ENCODE measurements at places on chromosomes 12 and 14.

DNA sequence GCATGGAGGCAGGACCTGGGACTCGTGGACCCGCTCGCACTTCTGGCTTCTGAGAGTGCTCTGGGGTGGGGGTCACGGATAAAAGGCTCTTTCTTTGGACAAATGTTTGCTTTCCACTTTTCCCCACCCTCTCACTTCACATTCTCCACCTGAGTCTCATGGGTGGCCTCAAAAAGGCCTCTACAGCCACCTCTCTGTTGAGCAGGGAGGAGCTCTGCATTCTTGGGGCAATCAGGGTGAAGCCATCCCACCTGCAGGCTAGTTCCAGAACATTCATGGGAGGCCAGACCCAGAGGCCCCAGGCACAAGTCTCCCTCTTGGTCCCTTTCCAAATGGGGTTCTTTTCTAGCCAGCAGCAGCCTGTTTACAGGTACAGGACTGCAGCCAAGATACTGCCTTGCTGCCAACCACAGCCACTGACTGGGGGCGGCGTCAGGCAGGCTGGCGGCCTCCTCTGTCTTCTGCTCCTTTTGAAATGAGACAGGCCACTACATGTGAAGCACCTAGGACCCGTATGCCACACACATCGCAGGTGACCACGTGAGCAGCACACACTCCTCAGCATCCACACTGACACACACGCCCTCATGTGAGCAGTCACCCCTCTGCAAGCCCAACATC, 18.2 kb upstream of the CEBPE start:
- H3K27ac ChIP-seq = no peak overlapping the region
- H3K4me3 ChIP-seq = no peak overlapping the region
- H3K4me1 ChIP-seq = peaks cover 4% of the 10 kb centered on the region
- DNase-seq = no peak
- no peaks in the 10 kb centered on the region for H3K36me3 ChIP-seq

- DNase-seq = peak; percentile 24
- H3K27me3 ChIP-seq = peaks cover 59% of the 10 kb centered on the region
- peaks cover 2% of the 10 kb centered on the region for H3K36me3 ChIP-seq
Observed at GRCh38 chr12:2291182-2291832, 238.5 kb downstream of the CACNA1C start.

GRCh38 chr12:11710906-11711305, 61.4 kb downstream of the ETV6 start:
- peaks cover 29% of the 10 kb centered on the region for H3K4me1 ChIP-seq
- no peak overlapping the region for H3K27ac ChIP-seq
- no peaks in the 10 kb centered on the region for H3K27me3 ChIP-seq
- H3K36me3 ChIP-seq = peaks cover 6% of the 10 kb centered on the region
- no peak overlapping the region for H3K4me3 ChIP-seq
- DNase-seq = no peak

DNA sequence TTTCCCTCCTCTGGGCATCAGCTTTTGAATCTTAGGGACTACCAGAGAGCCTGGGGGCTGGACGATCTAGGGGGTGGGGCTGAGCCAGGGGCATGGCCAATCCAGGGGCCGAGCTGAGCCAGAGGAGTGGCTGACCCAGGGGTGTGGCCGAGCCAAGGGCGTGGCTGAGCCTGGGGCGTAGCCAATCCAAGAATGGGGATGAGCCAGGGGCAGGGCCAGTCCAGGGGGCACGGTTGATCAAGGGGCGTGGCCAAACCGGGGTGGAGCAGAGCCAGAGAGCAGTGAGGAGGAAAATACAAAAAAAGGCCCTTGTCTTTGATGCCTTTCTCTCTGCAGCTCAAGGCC, 219.3 kb upstream of the NOS1 start:
- no peaks in the 10 kb centered on the region for H3K27me3 ChIP-seq
- H3K27ac ChIP-seq = no peak overlapping the region
- no peak for DNase-seq
- no peaks in the 10 kb centered on the region for H3K36me3 ChIP-seq

DNA sequence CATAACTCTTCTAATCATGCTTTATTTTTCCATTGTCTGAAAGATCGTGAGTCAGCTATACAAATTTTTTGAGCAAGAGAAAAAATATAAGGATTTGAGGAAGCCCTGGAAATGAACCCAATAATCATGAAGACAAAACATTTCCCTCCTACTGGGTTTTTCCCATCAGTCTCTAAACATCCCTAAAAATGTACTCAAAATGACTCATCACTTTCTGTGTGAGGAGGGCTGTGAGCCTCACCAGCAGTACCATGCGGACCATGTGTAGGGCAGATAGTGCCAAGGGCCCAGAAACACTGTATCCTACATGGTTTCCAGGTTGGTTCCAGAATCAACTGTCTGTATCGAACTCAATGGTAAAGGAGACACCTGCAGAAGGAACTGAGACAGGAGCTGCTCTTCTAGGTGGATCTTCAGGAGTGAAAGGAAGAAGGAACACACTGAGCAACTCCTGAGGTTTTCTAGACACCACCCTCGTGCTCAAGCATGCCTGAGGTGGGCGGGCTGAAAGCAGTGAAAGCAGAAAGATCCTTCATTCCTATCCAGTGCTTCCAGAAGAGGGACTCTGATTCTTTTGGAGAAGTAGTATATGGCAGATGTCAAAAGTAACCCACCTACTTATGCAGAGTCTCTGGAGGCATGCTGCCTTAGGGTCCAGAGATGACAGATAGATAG, 48.6 kb upstream of the RHOJ start:
- H3K36me3 ChIP-seq = no peaks in the 10 kb centered on the region
- no peak overlapping the region for H3K27ac ChIP-seq
- H3K4me3 ChIP-seq = no peak overlapping the region
- no peak for DNase-seq

- H3K36me3 ChIP-seq = peaks cover 3% of the 10 kb centered on the region
- DNase-seq = no peak
- no peak overlapping the region for H3K4me3 ChIP-seq
- H3K27ac ChIP-seq = no peak overlapping the region
Observed at GRCh38 chr14:102421411-102422057, 58.8 kb downstream of the TECPR2 start.

DNA sequence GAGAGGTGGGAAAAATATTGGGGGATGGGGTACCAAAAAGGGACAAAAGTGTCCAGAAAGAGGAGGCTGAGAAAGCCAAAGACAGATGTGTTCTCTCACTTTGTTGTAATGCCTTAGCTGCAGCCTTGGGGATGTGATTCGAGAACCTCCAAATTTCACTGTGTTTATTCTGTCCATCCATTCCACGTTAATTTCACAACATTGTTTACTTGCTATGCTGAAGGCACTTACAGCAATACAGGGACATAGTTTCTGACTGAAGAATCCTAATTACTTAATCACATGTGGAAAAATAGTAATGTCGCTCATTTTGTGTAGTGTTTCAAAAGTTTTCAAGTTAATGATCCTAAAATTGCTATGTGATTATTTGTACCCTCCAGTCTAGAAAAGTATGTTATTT, 146.2 kb upstream of the SLC38A2 start:
- no peak for DNase-seq
- H3K27ac ChIP-seq = no peak overlapping the region
- no peak overlapping the region for H3K4me3 ChIP-seq
- H3K36me3 ChIP-seq = peaks cover 4% of the 10 kb centered on the region
- peaks cover 10% of the 10 kb centered on the region for H3K4me1 ChIP-seq
- H3K27me3 ChIP-seq = no peaks in the 10 kb centered on the region

GRCh38 chr14:76931631-76932402, 96.7 kb downstream of the IRF2BPL start:
- no peak for DNase-seq
- no peak overlapping the region for H3K4me3 ChIP-seq
- H3K4me1 ChIP-seq = peaks cover 45% of the 10 kb centered on the region
- peak overlapping the region; percentile 70 for H3K27ac ChIP-seq

- peak overlapping the region; percentile 21 for H3K27ac ChIP-seq
- peaks cover 27% of the 10 kb centered on the region for H3K4me1 ChIP-seq
- peaks cover 55% of the 10 kb centered on the region for H3K36me3 ChIP-seq
- no peaks in the 10 kb centered on the region for H3K27me3 ChIP-seq
- no peak for DNase-seq
- H3K4me3 ChIP-seq = no peak overlapping the region
Observed at GRCh38 chr12:121893961-121894460, 5.4 kb downstream of the PSMD9 start.

DNA sequence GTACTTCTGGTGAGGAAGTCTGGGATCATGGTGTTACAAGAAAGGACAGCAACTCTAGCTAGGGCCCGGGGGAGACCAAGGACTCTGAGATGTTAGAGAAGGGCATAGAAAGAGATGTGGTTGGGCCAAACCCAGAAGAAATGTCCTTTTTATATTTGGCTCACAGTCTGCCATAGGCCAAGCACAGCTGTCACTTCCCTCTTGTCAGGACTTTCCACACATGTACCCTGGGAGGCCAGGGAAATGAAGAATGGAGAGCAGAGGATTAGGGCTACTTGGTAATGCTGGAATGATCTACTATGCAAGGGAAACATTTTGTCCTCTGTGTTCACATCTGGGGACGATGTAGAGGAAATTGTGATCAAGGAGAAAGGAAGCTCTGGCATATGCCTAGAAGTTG, 9.2 kb downstream of the MYO1A start:
- H3K27me3 ChIP-seq = peaks cover 57% of the 10 kb centered on the region
- H3K4me1 ChIP-seq = no peaks in the 10 kb centered on the region
- no peak for DNase-seq
- no peak overlapping the region for H3K27ac ChIP-seq

GRCh38 chr12:4118017-4118510, 155.5 kb upstream of the CCND2 start:
- peaks cover 28% of the 10 kb centered on the region for H3K4me1 ChIP-seq
- H3K36me3 ChIP-seq = peaks cover 8% of the 10 kb centered on the region
- H3K27me3 ChIP-seq = peaks cover 17% of the 10 kb centered on the region
- peak overlapping the region; percentile 79 for H3K27ac ChIP-seq
- peak overlapping the region; percentile 52 for H3K4me3 ChIP-seq

GRCh38 chr12:42885677-42886076, 296.1 kb upstream of the PRICKLE1 start:
- H3K27me3 ChIP-seq = no peaks in the 10 kb centered on the region
- no peaks in the 10 kb centered on the region for H3K4me1 ChIP-seq
- no peak overlapping the region for H3K27ac ChIP-seq
- H3K4me3 ChIP-seq = no peak overlapping the region
- no peak for DNase-seq

DNA sequence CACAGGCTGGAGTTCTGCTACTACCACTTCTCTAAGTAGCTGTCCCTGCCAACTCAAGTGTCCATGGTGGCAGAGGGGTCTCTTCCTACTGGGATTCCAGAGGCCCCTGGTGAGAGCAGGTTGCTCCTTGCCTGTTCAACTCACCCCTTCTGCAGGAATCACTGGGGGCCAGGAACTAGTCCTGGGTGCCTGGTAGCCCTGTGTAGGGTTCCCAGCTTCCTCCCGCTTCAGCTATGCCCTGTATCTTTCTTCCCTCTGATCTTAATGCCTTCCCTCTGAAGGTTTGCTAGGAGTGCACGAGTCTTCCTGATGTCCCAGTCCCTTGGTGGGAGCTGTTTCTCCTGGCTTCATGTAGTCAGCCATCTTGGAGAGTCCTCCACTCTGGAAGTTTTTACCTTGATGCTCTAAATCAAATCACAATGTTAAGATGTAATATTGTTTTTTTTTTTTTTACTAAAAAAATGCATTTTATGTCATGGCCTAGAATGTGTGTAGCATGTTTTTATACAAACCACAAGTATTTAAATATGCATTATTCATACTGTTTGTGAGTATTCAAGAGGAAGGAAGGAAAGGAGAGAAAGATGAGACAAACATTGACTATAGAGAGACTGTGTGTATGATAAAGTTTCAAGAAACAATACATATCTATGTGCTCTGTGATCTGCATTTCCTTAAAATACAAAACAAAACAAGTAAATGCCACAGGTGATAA, 54.7 kb downstream of the FRS2 start:
- peak overlapping the region; percentile 2 for H3K27ac ChIP-seq
- peaks cover 3% of the 10 kb centered on the region for H3K36me3 ChIP-seq
- DNase-seq = no peak
- H3K4me1 ChIP-seq = peaks cover 51% of the 10 kb centered on the region
- H3K27me3 ChIP-seq = no peaks in the 10 kb centered on the region
- no peak overlapping the region for H3K4me3 ChIP-seq

GRCh38 chr14:35073486-35073885, 27.4 kb downstream of the FAM177A1 start:
- H3K4me1 ChIP-seq = no peaks in the 10 kb centered on the region
- H3K36me3 ChIP-seq = peaks cover 31% of the 10 kb centered on the region

- peak overlapping the region; percentile 90 for H3K4me3 ChIP-seq
- H3K27me3 ChIP-seq = no peaks in the 10 kb centered on the region
- H3K27ac ChIP-seq = peak overlapping the region; percentile 98
- H3K36me3 ChIP-seq = peaks cover 21% of the 10 kb centered on the region
- peaks cover 22% of the 10 kb centered on the region for H3K4me1 ChIP-seq
Observed at GRCh38 chr12:31325524-31325875, 450 bp downstream of the SINHCAF start.

- H3K36me3 ChIP-seq = peaks cover 5% of the 10 kb centered on the region
- no peak overlapping the region for H3K4me3 ChIP-seq
- no peak overlapping the region for H3K27ac ChIP-seq
- H3K4me1 ChIP-seq = no peaks in the 10 kb centered on the region
- no peak for DNase-seq
Observed at GRCh38 chr14:74408870-74409269, 17.1 kb downstream of the SYNDIG1L start.

Measured in effector memory CD8-positive, alpha-beta T cell (primary cell).